ENCODE measurements at places on chromosomes 11 and 22. TPM values are rescaled to one million over a fixed set of nuclear protein-coding genes. Genes with fewer than 3 reads are reported as not detected.

- DNase-seq = no peak
These were observed 940 bp upstream of the TNKS1BP1 start for GRCh38 chr11:57325735-57326048.

Gene PICK1
- total RNA-seq = 24.1 TPM

GRCh38 chr11:101944923-101945322 is 28.6 kb upstream of the ANGPTL5 start:
- no peak for DNase-seq

- DNase-seq = no peak
These were observed at the start of gene PLAAT5 for GRCh38 chr11:63490551-63491239. PLAAT5 (minus strand) TSS chr11:63491167; CDS start chr11:63491034, 133 bp downstream.

GRCh38 chr11:121229495-121230215 is 62.9 kb upstream of the SC5D start:
- no peak for DNase-seq

GRCh38 chr11:47241841-47242301 is 6.7 kb downstream of the ACP2 start:
- no peak for DNase-seq

DNA sequence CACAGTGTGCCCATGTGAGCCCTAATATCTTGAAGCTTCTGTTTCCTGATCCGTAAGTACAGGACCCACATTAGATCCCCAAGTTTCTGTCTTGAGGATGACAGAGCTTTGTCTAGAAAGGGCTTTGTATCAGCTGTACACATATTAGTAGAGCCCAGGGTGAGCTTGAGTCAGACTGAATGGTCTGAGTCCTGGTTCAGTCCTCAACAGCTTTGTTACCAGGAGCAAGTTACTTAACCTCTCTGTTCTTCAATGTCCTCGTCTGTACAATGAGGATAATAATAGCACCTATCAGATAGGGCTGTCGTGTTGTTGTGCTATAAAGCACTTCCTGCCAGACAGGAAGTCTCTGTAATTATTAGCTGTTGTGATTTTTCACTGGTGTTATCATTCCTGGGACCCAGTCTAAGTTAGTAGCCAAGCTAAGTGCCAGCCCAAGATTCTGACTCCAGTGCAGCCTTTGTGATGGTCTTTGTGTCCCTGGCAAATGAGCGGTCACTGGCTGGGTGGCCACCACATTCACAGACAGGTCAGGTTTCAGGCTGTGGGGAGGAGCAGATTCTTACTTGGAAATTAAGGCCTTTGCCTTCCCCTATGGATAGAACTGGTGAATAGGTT is 6.8 kb downstream of the TOM1 start:
- DNase-seq = no peak

Gene CEP126
- 3.4 TPM for total RNA-seq

DNA sequence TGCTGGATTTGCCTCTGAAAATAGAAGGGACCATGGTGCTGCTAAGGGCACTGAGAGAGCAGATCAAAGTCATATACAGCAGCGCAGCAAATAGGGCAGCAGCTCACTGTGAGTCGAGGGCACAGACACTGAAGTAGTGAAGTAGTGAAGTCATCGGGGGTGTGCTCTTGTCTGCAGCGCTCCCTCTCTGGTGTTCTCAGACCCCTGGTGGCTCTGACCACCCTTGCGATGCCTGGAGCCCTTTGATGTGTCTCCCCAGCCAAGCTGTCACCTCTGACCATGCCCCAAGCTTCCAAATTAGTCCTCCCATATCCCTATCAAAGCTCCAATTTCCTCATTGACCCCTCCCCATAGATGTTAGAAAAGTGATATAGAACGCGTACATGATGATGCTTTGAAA is 27.7 kb upstream of the EIF3M start:
- no peak for DNase-seq

DNA sequence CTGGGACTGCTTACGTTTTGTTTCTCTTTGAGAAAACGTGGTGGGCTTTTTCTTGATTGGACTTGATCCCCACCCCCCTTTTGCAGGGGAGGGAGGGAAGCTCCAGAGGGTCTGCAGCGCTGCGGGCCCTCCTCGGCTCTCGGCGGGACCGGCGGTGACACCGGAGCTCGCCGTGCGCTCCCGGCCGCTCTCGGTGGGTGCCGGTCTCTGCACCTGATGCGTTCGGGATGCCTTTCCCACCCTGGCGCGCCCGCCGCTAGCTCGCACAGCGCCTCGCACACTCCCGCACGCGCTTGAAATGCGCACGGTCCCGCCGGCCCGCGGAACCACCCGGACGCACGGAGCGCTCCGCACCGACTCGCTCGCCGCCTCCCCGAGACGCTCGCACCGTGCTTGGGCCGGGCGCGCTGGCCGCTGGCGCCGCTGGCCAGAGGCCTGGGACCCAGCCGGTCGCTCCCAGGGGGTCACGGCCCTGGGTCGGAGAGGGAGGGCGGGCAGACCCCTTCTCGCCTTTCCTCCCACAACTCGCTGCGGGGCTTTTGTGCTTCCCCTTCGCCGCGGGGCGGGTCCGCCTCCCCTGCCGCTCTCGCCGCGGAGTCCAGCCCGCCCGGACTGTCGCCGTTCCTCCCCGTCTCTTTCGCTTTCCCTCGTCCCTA is 1.0 kb downstream of the ZBTB16 start:
- peak; percentile 17 for DNase-seq

DNA sequence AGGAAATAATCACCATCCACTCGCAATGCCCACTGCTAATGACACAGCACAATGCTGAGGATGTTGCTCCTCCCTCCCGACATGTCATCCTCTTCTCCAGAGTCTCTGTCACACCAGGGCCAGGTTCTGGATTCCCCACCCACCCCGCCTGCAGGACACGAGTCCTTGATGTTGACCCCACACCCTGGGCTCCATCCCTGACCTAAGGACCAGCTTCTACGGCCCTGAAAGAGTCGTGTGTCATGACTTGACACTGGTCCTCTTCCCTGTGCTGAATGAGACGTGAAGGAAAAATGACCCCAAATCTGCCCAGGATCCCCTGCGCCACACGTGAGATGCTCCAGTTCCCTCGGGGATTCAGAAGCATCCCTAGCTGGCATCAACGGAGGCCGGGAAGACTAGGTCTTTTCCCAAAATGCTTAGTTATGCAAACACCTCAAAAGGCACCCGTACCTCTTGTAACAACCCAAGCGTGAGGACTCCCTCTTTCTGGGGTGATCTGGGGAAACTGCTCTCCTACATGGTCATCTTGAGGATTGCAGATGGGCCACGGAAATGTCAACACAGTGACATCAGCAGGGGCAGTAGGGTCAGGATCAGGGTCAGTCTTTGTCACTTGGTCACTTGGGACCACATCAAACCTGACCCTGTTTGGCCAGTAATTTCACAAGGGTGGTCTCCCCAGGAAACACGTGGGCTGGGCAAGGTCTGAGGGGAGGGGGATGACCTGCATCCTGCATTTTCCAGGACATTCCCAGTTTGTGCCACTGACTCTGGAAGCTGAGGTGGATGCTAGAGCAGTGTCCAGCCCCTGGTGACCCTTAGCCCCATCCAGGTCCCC is 42.0 kb downstream of the IGLL5 start:
- no peak for DNase-seq

Gene RELT
- 11.7 TPM for total RNA-seq

DNA sequence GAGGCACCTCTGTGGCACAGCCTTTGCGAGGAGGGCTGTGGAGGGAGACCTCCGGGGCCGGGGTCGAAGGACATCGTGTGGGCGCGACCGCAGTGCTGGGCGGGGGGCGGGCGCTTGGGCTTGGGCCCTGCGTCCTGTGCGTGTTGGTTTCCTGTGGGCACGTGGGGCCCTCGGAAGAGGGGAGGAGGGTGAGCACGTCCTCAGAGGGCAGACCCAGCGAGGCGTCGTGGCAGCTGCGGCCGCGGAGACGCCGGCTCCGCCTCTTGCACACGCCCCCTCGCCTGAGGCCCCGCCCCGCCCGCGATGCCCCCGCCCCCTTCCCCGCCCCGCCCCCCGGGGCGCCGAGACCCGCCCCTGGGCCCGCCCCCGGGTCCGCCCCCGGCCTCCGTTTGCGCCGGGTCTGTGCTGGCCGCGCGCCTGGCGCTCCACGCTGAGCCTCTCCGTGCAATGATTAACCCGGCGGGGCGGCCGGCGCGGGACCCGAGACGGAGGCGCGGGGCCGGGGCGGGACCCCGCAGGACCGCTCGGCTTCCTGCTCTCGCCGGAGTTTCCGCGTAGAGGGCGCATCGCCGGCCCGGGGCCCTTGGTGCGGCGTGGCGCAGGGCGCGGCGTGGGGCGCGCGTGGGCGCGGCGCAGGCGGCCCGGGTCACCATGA is at the start of gene PRR5:
PRR5 (plus strand) TSS at position 381 of the 655 bp plus-strand sequence; CDS start at position 652, 271 bp downstream.
- DNase-seq = peak; percentile 84

Gene MS4A14
- total RNA-seq = 0.16 TPM

Gene SCGB1C1
- not detected for total RNA-seq

DNA sequence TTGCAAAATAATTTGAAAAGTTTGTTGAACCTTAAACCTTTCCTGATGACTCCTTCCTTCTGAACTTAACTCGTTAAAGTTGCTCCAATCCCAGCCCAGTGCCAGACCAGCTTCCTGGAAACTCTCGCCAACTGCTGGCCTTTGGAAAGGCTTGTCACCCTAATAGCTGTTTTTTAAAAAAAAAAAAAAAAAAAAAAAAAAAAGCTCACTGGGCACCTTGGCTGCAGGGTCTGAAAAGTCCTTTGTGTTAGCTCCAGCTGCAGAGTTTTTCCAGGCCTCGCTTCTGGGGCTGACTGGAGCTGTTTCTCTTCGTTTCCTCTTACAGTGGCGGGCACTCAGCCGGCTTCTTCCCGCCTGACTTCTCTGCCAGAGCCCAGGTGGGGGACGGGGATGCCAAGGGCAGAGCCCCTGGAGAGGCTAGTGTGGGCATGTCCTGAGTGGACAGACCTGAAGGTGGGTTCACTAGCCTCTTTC is 25.1 kb downstream of the KCNQ1OT1 start:
- DNase-seq = no peak

Gene PLEKHB1
- 79.1 TPM for total RNA-seq

- DNase-seq = no peak
These were observed 2.6 kb downstream of the PLA2G3 start for GRCh38 chr22:31137721-31138120.

DNA sequence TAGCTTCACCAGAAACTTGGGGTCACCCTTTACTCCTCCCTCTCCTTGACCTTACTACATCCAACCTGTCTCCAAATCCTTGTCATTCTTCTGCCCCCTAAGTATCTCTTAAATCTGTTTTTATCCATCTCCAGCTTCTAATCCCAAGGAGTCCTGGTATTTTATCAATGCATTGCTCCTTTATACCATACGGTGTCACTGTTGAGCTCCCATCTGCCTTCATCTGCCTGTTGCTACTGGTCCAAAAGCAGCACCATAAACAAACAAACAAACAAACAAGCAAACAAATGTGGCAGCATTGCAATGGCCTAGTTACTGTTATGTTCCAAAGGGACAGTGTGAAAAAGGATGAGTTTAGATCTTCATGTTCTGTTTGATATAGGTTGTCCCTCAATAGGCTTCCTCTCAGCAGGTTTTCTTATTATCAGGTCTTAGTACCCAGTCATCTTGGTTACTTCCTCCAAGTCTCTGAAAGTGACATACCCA is 34.2 kb downstream of the DNHD1 start:
- peak; percentile 48 for DNase-seq

Gene SCUBE2
- 0.96 TPM for total RNA-seq

Gene CHST1
- total RNA-seq = not detected

Gene CBLIF
- not detected for total RNA-seq

DNA sequence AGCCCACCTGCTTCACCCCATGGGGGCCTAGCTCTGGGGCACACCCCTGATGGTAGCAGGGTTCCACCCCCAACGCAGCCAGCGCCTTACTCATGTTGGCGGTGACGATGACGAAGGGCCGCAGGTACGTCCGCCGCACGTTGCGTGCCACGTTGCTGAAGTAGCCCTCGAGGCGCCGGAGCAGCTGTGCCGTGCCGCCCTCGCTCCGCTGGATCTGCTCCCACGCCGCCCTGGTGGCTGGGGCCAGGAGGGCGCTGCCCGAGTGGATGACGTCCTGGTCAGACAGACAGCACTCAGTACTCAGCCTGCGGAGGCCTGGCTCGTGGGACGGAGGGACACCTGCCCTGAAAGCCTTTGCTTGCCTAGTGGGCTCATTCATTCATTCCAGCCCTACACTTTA is 50.8 kb downstream of the TRMU start:
- DNase-seq = no peak

GRCh38 chr11:18731441-18731840 is 5.5 kb upstream of the IGSF22 start:
- no peak for DNase-seq

DNA sequence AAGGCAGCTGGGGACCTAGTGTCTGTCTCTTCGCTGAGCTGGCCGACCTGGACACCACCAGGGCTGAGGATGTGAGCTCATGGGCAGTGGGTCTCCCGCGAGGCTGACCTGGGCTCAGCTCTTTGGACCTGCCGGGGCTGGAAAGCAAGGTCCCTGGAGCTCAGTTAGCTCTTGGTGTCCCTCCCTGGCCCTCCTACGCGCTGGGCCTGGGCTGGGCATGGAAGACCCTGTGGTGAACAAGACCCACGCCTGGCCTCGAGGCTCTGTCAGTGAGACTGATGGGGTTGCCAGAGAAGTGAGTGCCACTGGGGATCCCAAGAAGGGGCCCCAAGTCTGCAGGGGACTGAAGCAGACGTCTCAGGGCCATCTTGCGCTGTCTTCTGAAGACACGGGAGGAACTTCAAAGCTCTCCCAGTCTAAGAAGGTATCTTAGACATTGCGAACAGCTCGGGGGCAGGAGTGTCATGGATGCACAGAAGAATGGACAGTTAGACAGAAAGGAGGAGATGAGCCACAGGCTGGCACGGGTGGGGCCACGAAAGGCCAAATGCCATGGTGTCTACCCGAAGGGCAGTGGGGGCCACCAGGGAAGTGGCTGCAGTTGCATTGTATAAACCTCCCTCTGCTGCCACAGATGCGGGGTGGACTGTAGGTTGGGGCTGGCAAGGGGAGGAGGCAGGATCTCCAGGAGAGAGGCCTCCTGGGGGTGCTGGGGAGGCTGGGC is 31.2 kb downstream of the NFAM1 start:
- no peak for DNase-seq

Gene OR6T1
- not detected for total RNA-seq

Gene MRGPRE
- not detected for total RNA-seq

DNA sequence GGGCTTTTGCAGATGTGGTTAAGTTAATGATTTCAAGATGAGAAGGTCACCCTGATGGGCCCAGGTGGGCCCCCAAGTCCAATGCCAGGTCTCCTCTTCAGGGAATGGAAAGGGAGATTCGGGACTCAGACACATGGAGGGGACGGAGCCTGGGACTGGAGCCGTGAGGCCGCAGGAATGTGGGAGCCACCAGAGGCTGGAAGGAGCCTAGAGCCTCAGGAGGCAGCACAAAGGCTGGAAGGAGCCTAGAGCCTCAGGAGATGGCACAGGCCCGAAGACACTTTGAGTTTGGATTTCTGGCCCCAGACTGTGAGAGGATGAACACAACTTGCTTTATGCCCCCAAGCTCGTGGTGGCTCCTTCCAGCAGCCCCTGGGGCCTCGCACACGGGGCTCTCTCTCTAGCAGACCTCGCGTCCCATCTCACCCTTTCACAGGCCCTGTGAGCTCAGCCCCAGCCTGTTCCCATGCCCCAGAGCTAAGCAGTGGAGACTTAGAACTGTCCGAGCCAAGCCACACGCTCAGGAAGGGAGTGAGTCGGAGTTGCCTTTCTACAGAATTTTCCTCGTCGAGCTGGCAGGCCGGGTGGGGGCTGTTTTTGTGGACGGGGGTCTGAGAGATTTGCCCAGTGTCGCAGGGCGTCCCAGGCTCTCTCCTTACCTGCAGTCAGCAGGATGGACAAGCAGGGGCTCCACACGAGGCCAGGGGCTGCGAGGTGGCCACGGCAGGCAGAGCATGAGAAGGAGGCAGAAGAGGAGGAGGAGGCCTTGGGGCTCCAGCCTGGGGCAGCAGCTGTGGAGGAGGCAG is 937.6 kb downstream of the BRD1 start:
- no peak for DNase-seq

- DNase-seq = no peak
These were observed 4.8 kb upstream of the CYB5R3 start for GRCh38 chr22:42653999-42654398.

Measured in naive thymus-derived CD8-positive, alpha-beta T cell (primary cell).